ENCODE measurements at places on chromosomes 3 and 15.

GRCh38 chr3:76497636-76498035, 542.3 kb upstream of the ROBO2 start:
- no peak for DNase-seq

- no peak for DNase-seq
Observed at GRCh38 chr3:108338901-108339545, 42.7 kb downstream of the HHLA2 start.

DNA sequence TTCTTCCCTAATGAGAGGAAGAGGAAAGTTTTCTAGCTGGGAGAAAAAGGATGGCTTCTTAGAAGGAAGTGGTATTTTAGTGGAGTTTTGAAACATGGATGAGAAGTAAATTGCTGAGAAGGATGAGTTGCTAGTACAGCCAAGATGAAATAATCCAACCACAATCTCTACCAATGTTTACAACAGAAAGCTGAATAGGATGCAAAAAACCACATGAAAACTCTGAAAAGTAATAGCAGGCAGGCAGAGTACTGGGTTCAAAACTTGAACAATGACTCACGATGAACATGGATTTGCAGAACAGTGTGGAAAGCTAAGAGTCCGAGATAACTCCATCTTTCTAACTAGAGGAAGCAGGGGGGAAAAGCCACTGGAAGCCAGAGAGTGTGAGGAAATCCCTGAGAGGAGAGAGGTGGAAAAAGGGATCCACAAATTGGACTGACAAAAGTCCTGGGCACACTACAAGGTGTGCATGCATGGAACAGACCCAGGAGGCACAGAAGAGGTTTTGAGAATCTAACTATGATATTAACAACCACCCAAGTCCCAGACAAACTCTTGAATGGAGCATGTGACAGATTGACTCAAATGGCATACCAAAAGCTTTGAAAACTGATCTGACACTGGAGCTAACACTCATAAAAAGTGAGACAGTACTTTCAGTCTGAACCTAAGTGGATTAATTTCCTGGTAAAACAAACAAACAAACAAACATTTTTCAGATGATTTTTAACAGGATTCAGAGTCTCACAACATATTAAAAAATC, 76.7 kb downstream of the ST6GAL1 start:
- peak; percentile 40 for DNase-seq

DNA sequence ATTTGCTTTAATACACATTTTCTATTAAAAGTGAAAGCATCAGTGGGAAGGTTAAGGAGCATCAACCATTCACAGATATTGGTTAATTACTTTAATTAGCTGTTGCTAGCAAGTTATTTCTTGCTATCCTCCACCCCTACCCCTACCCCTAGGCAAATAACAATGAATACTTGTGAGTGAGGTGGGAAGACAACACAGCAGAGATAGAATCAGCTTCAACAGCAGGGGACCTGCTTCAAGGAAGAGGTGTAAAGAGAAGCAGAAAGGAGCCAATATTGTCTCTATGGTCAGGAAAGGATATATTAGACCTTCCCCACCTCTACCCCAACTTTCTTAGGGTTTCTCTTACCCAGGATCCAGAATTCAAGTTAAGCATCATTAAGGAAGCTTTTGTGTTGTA, 149.4 kb downstream of the SNRK start:
- no peak for DNase-seq

- peak; percentile 8 for DNase-seq
Observed at GRCh38 chr3:135192929-135193328, 397.9 kb downstream of the EPHB1 start.

DNA sequence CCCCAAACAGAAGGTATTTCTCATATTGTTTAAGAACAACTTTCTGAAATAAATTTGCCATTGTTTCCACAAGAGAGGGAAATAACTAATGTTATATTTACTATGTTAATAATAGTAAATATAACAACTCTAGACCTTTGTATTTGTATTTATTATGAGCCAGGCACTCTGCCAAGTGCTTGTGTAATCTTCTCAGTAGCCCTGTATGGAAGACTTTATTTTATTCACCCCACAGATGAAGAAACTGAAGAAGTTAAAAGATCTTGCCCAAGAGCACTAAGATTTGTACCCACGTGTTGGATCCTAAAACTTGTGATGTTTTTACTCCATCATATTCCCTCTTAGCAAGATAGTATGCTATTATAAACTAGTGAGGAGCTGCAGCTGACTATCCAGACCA, 12.0 kb upstream of the GNB4 start:
- DNase-seq = peak; percentile 19

GRCh38 chr15:74978503-74978902, 16.9 kb upstream of the SCAMP5 start:
- no peak for DNase-seq

DNA sequence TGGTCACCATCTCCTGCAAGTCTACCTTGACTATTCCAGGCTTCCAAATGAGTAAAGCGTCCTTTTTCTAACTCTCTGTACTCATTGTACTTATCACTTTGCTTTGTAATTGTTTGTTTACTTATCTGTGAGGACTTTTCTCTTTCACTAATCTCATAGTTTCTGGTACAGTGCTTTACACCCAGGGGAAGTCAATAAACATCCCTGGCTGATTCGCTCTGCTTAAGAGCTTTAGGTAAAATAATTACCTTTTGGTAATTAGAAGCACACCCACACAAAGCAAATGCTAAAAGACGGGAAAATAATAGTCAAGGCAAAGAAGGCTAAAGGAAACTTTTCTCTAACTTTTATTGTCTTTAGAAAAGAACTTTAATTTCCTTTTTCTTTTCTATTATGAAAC, 466.9 kb upstream of the ROBO1 start:
- DNase-seq = no peak

DNA sequence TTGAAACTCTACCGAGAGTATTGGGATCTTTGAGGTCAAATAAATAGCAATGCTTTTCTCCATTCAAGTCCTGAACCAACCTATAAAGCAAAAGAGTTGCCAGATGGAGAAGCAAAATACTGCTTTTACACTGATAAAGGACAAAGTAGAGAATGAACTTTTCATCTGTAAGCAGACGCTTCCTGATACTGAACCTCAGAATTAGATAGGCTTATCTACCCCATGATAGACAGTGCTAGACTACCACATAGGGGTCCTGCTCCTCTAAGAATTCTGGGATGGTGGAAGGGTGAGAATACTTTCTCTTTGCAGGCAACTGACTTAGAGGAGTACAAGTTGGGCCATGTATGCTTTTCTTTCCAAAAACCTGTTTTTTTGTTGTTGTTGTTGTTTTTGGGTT, 9.5 kb downstream of the SAXO2 start:
- DNase-seq = no peak

DNA sequence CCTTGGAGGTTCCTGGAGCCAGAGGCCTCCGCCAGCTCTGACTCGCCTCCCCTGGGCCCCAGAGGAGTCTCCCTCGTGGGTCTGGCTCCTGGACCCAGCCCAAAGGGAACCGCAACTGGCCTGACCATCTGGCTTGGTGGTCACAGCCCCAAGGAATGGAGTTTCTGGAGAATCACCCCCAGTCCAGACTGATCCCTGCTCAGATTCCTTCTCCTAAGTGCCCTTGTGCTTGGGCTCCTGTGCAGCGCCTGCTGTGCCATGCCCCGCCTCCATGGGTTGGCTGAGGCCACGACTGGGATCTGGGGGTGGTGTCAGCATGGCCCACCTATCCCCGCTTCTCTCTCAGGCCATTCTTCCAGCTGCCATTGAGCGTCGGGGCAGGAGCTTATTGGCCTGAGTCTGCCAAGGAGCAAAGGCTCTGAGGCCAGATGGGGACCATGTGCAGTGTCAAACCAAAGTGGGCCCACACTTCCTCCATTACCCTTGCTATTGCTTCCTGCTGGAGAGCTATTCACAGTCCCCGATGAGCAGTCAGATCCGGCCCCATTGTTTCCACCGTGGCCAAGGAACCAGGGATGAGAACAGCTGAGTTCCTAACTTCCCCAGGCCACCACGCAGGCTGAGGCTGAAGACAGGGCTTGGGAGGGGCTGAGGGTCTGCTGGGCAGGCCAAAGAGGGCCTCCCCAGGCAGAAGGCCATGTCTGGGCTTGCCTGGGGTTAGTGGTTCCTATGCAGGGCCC, 19.0 kb downstream of the CSPG4 start:
- peak; percentile 77 for DNase-seq

Measured in fibroblast of the aortic adventitia (primary cell).